Stimulated activated CD8-positive, alpha-beta memory T cell treated with anti-CD3 and anti-CD28 coated beads, Interleukin-7, amount 100 ng/mL, for 4 hours (primary cell): ENCODE measurements at places on chromosomes 6 and 20.

DNA sequence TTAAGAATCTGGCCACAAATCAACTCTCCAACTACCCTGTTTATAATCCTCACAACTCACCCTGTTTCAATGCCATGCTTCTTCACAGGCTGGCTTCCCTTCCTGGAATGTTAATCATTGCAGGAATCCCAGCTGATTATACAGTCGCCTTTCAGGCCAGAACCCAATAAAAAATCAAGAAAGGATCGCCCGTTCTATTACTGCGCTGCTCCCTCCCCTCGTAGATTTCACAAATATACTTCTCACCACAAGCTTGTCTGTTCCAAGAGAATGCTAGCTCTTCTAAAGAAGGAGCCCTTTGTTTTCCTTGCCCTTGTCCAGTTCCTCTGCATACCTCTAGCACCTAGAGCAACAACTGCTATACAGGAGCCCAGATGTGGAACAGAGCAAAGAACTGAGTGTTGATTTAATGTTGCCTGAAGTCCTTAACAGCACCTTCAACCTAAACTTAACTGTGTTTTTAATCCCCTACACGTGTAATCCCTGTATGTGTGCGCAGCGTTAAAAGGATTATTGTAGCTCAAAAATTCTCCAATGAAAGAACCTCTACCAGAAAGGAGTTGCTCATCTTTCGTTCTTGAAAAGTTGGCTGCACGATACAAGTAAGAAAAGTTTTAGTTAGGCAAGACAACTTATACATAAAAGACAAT, 988 bp downstream of the ECHDC1 start:
- no peak for DNase-seq

DNA sequence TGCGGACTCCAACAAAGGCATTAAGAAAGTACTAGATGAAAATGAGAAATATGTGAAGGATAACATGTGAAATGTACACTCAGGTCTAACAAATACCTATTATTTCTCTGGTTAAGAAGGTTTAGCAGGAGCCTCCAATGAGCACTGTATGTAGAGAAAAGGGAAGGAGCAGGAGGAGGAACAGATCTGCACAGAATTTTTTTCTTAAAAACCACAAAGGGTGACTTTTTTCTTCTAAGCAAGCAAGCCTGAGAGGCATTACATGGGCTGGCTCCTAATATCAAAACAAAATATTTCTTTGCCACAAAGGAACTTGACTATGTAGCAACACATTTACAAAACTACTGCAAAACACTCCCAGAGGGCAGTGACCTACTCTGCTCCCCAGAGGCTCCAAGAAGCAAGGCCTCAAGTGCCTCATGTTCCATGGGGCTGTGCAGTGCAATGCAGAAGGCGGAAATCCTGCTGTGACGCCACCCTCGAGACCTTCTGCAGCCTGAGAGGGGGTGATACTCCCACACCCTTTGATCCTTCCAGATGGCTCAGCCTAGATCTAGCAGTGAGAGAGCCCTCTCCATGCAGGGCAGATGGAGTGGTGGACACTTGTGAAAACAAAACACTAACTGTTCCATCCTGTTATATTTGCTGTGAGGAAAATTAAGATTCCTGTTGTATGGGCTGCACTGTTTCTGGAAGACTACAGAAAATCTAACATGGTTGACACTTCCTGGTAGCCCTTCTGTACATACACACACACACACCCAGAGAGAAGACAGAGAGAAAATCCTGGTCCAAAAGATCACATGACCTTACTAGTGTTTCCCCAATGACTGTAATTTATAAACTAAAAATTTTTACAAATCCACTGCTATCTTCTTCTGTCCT, 36.0 kb upstream of the SMIM29 start:
- DNase-seq: no peak

DNA sequence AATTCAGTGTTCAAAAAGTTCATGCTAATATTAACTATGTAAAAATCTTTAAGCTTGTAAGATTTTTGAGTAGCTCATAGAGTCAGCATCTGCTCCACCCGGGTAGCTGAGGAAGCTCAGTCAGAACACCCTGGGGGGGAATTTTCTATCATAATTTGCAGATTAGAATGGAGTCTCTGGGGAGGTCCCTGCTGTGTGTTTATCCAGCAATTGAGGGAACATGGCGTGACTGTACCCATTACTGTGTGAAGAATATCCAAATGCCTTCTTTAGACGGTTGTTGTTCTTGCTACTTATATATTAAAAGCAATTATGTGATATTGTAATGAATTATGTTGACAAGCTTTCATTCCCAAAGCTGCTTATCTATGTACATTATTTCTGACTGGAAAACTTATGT, 64.8 kb downstream of the AIG1 start:
- no peak for DNase-seq

GRCh38 chr6:117200067-117200466, 65.3 kb upstream of the VGLL2 start:
- DNase-seq: no peak

GRCh38 chr20:740162-740561, 28.1 kb downstream of the SLC52A3 start:
- DNase-seq: no peak

GRCh38 chr20:44861531-44862006, 23.9 kb upstream of the YWHAB start:
- no peak for DNase-seq

DNA sequence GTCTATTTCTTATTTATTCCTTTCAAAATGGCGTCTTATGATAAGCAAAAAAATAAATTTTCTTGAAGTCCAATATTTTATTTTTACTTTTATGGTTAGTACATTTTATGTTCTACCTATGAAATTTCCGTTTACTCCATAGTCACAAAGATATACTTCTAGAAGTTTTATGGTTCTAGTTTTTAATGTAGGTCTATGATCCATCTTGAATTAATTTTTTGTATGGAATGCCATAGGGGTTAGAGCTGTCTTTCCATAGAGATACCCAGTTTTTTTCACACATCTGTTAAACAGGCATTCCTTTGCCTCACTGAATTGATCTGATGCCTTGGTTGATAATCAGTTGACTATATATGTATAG, 24.9 kb upstream of the ASIP start:
- DNase-seq: no peak

GRCh38 chr6:42032366-42032765, 18.0 kb upstream of the TAF8 start:
- no peak for DNase-seq

GRCh38 chr6:134007077-134007476, 45.3 kb downstream of the SLC2A12 start:
- DNase-seq: no peak

GRCh38 chr6:6006006-6006427, 708 bp downstream of the NRN1 start:
- no peak for DNase-seq

DNA sequence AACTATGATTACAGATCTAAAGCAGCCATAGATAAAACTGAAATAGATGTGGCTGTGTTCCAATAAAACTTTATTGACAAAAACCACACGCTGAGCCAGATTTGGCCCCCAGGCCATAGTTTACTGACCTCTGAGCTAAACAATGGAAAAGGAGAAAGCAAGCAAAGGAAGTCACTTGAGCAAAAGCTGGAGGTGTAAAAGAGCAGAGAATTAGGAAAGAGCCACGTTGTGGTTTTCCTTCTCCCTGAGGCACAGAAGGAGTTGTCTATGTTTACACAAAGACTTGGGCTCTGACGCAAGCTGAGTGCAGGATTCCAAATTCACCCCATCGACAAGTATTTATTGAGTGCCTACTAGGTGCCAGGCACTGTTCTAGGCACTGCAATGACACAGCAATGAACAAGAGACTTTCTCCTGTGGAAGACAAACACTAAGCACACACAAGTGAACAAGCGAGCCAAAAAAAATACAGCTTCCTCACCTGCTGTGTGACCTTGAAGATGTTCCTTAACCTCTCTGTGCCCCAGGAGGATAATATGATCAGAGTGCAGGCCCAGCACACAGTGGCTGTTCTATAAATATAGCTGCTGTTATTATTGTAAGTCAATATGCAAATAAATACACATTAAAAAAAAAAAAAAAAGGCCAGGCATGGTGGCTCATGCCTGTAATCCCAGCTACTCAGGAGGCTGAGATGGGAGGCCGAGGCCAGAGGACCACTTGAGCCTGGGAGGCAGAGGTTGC, 75.4 kb upstream of the PTPN1 start:
- no peak for DNase-seq

- no peak for DNase-seq
These were observed 9.2 kb upstream of the ZNF831 start for GRCh38 chr20:59154317-59155013.

- no peak for DNase-seq
These were observed 6.2 kb downstream of the CPXM1 start for GRCh38 chr20:2794202-2794748.

DNA sequence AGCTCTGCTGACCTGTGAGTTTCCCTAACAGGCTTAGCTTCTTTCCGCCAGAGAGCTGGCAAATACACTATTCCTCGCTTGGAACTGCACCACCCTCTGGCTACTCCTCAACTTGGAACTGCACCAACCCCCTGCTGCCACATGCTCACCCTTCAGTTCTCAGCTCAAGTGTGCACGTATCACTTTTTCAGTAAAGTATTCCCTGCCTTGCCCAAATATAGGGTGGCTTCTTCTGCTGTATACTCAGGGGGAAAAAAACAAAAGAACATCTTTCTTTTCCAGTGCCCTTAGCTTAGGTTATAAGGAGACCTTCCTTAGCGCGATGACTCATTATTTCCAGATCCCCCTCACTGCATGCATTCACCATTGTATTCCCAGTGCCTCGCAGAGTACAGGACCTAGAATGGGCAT, 21.2 kb downstream of the GNAS-AS1 start:
- DNase-seq: no peak

DNA sequence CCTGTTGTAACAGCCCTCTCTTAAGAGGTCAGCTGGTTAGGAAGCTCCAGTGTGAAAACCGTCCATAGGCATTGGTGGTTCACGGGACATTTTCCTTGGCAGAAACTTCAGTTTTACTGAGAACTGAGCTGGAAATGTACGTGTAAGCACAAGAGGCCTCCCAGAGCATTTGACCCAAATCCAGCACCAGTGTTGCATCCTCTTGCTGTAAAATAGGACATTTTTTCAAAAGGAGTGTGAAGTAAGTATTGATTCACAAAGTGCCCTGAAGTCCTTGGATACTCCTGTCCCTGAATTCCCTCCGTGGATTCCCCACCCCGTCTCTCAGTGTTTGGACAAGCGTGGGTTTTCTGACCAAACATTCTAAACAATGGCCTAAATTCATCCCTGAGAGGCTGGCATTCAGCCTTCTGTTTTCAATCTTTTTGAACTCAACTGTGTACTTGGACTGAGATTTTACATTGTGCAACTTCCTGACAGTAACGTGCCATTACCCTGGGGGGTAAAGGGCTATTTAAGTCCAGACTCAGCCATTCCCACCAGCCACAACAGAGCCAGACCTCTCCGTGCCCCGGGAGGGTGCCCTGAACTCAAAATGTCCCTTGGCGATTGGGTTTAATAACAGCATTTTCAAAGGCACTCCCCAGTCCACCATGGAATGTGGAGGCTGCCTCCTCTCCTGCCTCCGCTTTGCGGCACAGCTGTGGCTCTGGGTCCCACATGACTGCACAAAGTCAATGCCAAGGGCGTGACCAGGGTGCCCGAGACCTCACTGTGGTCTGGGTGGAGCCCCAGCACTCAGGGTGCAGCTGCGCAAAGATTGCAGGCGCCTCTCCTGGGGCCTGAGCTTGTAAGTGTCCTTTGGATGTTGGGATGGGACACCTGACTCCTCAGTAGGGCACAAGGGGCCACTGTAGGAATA, 92.7 kb upstream of the AFDN start:
- no peak for DNase-seq

GRCh38 chr20:56504373-56505005, 20.1 kb upstream of the FAM209A start:
- DNase-seq: no peak
